ENCODE measurements at places on chromosomes 1 and 21. TPM values are rescaled to one million over a fixed set of nuclear protein-coding genes. Genes with fewer than 3 reads are reported as not detected.

DNA sequence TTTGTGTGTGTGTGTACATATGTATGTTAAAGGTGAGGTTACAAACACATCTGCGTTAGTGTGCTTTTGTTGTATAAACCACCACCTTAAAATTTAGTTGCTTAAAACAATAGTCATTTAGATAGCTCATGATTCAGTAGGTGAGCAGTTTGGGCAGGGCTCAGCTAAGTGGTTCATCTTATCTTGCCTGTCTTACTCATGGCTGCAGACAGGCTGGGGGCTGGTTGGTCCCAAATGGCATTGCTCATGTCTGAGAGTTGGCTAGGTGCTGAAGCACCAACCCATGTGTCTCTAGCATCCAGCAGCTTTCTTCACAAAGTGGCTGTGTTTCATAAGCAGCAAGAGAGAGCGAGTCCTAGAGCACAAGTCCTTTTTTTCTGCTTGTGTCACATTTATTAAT, 91.4 kb downstream of the MACF1 start:
- DNase-seq: no peak

DNA sequence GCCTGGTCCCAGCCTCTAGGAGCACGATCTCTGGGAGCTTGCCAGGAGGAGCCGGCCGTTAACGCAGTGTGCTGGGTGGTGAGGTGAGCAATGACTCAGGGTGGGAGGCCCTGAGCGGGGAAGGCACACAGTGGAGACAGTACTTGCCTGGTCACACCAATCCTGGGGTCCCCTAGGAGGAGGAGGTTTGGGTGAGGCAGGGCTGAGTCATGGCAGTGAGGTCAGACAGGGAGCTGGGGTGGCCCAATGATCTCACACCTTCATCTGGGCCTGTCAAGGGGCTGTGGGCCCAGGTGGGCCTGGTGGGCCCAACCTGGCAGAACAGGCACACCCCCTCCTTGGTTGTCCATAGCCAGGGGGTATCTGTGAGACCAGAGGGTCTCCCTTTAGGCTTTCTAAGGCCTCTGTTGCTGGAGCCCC, 8.6 kb upstream of the EDN2 start:
- DNase-seq: no peak

DNA sequence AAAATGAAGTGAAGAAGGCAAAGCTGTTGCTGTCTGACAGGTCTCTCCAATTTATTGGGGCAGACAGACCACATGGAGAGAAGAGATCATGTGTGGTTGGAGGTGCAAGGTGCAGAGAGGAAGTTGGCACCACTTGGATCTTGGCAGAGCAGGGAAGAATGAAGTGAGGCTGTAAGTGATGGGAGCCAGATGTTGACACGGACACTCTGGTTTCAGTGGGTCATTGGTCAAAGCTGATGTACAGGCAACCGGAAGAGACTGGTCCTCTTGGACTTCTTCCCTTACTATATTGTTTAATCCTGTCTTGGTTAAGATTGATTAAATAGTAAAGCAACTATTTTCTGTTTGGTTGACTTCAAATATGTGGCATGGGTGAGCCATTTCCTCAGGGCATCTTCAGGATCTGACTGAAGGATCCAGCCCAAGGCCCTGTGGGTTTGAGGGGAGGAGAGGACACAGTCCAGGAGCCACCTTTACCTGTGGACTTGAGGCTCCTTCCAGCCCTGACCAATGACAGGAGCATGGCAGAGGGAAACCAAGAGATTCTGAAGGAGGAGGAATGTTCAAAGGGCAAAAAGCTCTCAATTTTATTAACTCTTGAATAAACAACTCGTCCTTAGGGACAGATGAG, 49.4 kb downstream of the NENF start:
- no peak for DNase-seq

GBP5 gene
- 0.34 TPM for polyA plus RNA-seq

- DNase-seq: no peak
These were observed 24.9 kb upstream of the MAN1A2 start for GRCh38 chr1:117342397-117342796.

MCOLN3 gene
- 2.2 TPM for polyA plus RNA-seq

CRNN gene
- not detected for polyA plus RNA-seq

GRCh38 chr1:19329188-19329587, 17.1 kb downstream of the SLC66A1 start:
- no peak for DNase-seq

DNA sequence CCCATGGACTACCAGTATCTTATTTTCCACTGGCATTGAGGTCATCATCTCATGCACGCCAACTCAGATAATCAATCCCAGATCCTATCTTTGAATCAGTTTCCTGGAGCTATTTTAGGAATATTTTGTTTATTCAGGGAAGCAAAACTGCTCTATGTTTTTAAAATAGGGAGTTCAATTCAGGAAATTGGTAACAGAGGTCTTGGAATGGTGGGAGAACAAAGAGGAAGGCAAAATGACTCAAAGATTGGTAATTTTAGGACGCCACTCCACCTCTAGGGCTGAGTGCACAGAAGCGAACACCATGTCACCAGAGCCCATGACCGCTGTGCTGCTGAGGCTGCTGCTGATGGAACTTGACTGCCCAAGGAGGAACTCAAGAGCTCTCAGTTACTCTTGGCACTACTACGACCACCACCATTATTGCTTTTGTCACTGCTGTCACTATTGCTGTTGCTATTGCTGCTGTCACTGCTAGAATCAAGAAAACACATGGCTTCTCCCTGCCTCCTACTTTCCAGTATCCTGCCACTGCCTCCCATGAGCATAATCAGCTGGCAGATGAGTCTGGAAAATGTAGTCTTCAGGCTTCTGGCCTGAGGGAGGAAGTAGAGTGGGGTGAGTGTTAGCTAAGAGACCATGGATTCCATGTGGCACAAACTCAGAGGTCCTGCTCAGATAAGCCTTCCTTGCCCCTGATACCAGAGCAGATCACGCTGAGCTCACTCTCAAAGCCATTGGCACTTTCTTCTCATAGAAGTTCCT, 71.6 kb upstream of the CNIH3 start:
- DNase-seq: peak; percentile 11

GRCh38 chr1:214880956-214881355, 201.6 kb upstream of the KCNK2 start:
- DNase-seq: no peak

DNA sequence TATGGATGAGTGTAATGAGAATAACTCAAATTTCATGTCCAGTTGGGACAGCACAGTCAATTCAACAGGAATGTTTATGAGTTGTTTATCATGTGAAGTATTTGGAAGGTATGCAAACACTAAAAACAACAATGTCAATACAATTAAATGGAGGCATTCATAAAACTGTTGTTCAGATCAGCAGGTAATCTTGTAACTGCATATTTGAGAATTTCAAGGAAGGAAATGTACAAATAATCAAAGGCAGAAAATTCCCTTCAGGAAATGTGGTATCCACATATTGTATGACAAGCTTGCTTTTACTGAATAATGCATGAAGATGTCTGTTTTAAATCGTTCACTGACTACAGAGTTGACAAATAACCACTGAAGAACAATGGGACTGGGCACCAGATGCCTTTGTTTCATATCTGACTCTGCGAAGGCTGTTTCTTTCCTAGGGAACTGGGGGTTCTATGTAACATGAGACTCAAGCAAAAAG, 198.3 kb downstream of the LTN1 start:
- DNase-seq: no peak

DNA sequence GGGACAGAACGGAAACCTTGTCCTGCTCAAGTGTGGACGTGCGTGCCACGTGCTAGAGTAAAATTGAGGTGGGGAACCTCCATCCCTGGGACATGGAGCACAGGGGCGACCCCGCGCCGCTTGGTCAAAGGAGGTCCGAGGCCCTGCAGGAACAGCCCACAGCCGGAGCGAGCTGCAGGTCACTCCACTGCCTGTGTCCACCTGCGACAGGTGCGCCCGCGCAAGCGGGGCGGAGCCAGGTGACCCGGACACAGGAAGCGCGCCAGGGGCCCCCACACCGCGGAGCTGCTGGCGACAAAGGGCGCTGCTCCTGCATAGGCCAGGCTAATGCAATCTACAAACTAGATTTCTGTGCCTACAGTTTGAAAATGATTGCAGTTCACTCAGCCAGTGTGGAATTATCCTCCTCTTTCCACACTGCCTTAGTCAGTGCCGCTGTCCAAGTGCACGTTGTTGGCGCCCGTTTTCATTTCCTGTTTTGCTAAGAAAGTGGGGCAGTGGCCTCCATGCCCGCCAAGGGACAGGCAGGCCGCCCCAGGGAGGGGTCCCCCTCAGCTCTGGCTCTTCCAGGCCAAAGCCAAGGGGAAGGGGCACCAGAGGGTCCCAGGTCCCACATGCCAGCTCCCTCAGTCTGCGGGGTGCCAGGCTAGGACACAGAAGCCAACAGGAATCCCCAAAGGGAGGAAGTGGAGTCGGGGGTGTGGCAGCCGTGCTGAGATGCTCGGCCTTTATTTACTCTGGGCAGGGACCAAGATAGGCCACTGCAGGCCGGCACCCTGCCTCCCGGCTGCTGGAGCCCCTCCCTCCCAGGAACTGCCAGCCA, 4.3 kb upstream of the NADK start:
- DNase-seq: peak; percentile 48

LCE1A gene
- not detected for polyA plus RNA-seq

GRCh38 chr1:66296951-66297350, 237.0 kb upstream of the SGIP1 start:
- DNase-seq: no peak

PODN gene
- 8.5 TPM for polyA plus RNA-seq

DNA sequence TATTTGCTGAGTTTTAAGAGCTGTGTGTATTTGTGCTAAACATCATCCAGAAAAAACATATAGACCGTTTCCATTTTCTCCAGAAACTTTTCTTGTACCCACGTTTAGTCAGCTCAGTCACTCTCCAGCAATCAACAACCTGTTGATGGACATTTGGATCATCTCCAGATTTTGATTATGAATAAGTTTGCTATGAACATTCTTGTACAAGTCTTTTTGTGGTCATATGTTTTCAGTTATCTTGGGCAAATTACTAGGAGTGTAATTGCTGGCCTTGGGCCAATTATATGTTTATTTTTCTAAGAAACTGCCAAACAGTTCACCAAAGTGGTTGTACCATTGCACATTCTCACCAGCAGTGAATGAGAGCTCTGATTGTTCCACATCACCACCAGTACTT, 221.8 kb downstream of the CENPF start:
- DNase-seq: no peak

- peak; percentile 28 for DNase-seq
These were observed 2.0 kb upstream of the ENAH start for GRCh38 chr1:225654688-225655508.

PTGS2 gene
- polyA plus RNA-seq: 0.66 TPM

Data from hindlimb muscle (tissue), 1 donor.